OCI-LY7 (cell line): ENCODE measurements at places on chromosomes 13 and 19.

DNA sequence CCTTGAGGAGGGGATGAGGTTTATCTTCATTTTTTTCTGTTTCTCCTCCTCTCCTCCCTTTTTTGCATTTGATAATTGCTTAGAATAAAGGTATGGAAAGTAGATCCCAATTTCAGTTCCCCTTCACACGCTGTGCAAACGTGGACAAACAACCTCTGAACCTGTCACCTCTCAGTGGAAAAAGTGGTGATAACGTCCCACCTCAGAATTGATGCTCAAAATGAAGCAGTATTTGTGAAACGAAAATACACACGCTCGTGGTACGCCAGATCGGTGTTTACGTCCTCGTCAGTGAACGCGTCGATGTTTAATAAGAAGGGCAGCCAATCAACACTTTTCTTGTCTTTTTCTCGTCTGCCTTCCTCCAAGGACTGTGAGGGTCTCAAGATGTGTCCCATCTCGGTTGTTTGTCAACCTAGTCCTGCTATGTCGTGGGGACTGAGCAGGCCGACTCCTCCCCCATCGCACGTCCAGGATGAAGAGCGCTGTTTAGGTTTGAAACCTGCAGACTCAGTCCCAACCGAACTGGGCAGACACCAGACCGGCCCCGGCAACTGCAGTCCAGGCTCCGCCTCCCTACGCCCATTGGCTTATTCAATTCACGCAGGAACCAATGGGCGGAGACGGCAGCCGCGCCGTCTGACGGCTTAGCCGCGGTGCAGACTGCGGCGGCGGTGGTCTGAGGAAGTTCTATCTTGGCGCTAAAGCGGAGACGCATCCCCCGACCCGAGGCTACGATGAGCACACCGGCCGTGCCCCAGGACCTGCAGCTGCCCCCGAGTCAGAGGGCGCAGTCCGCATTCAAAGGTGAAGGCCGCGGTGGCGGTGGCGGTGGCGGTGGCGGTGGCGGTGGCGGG lies at the start of gene CKAP2:
TSS of gene CKAP2 (plus strand) at position 659 of the 857 bp plus-strand sequence. CDS start at position 738, 79 bp downstream.
- DNase-seq: peak; percentile 97

DNA sequence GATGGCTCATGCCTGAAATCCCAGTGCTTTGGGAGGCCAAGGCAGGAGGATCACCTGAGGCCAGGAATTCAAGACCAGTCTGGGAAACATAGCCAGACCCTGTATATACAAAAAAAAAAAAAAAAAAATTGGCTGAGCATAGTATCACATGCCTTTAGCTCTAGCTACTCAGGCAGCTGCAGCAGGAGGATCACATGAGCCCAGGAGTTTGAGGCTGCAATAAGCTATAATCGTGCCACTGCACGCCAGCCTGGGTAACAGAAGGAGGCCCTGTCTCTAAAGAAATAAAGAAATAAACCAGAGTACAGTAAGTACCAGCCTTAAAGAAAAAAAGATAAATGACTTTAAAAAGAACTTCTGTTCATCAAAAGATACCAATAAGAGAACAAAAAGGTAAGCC lies 52.9 kb downstream of the FAM124A start:
- DNase-seq: no peak

- peak; percentile 1 for DNase-seq
Observed at GRCh38 chr13:107203146-107203847, 635.4 kb upstream of the ARGLU1 start.

GRCh38 chr19:12689012-12689411 lies 1.2 kb downstream of the GNG14 start:
- no peak for DNase-seq

GRCh38 chr19:47176071-47176626 lies 45.5 kb downstream of the SAE1 start:
- no peak for DNase-seq

GRCh38 chr13:110317093-110317492 lies 10.0 kb downstream of the COL4A2 start:
- DNase-seq: no peak

DNA sequence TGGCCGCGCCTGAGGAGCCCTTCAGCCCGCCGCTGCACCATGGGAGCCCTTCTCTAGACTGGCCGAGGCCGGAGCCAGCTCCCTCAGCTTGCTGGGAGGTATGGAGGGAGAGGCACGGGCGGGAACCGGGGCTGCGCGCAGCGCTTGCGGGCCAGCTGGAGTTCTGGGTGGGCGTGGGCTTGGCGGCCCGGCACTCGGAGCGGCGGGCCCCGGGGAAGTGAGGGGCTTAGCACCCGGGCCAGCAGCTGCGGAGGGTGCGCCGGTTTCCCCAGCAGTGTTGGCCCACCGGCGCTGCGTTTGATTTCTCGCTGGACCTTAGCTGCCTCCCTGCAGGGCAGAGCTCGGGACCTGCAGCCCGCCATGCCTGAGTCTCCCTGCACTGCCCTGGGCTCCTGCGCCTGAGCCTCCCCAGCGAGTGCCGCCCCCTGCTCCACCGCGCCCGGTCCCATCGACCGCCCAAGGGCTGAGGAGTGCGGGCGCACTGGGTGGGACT lies 1890.0 kb upstream of the PCDH20 start:
- no peak for DNase-seq

DNA sequence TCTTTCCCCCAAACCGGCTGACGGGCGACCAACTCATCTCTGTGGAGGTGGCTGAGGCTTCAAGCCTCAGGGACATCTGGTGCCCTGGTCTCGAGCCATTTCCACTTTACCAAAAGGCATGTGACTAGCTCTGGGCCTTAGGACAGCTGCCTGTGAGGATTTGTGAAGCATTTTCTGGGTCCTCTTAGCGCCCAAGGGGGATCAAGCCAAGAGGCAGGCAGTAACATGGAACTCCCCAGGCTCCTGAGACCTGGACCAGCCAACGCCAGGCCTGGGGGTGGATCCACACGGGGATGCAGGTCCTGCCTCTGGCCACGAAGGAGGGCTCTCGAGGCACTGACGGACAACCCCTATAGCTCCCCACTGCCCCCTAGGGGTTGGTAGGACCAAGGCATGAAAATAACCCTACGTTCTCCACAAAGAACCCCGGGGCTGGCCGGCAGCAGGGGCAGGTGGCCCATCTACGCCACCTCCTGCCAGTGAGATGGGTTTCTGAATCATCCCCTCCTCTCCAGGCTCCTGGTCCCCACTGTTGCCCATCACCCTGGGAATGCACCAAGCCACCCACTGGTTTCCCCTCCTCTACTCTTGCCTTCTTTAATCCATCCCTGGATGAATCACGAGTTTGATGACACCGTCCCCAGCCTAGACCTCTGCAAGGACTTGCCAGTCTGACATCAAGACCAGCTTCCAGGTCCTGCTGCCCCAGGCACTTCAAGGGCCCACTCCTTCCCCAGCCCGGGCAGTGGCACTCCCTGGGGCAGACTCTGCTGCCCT lies 7.0 kb upstream of the MYDGF start:
- peak; percentile 72 for DNase-seq

- no peak for DNase-seq
Observed at GRCh38 chr13:67791047-67791446, 560.9 kb upstream of the PCDH9 start.

GRCh38 chr13:45575830-45576180 lies 39.7 kb downstream of the ERICH6B start:
- DNase-seq: no peak

DNA sequence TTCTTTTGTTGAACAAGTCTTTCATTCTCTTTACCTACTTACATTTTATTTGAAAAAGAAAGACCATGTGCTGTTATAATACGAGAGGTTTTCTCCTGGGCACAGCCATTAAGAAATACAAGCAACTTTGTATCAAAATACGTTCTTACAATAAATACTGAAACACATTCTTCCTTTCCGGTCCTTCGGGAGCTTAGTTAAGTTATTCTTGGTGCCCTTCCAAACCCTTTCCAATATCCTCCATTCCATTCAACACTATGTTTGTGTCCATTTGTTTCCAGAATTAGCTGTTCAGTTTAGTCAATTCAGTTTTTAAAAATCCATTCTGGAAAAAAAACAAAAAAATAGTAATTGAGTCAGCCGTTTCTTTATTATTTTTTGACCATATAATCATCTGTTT lies 746.8 kb upstream of the SLC10A2 start:
- no peak for DNase-seq

DNA sequence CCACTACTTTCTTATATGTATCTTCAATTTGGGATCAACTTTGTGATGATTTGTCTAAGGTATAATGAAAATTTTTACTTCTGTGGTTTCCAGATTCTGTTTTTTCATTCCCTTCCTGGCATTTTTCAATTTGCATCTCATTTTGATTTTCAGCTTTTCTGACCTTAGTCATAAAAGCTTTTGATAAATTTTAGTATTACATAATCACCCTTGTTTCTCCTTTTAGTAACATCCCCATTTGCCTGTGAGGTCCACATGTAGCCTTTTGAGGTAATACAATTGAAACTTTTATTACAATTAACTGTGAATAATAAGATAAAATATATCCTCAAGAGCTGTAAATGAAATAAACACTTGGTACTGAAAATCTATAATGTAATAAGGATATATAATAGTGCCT lies 31.2 kb downstream of the LACC1 start:
- no peak for DNase-seq

DNA sequence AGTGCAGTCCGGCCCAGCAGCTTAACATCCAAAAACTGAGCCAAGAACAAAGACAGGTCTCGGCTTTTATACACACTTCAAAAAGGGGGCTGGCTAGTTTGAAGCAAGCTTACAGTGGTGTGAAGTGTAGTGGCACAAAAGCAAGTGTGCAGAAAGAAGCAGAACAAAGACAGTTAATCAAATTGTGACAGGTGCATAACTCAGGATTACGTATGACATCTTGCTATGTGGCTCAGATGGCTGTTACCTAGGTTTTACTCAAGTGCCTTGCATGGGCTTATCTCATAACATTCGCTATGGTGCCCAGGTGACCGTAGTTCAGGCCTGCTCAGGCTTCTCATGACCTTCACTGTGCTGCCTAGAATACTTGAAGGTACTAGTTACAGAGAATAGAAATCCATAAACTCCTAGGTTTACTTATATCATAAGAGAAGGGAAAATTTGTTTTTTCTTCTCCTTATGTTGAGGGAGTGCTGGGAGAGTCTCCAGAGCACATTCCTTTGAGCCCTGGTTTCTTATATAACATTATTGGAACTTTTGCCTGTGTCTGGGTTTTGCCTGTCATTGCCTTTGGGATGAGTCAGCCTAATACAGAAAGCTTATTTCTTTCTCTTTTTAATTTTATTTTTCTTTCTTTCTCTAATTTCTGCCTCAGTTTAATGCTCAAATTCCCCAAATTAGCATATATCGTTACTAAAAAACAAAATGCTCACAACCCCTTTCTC lies 1629.1 kb upstream of the PCDH20 start:
- no peak for DNase-seq
